ENCODE measurements at places on chromosomes 11 and 22. TPM values are rescaled to one million over a fixed set of nuclear protein-coding genes. Genes with fewer than 3 reads are reported as not detected.
A peak's percentile ranks its signal among the peaks of the same experiment; 100 is the strongest.

DNA sequence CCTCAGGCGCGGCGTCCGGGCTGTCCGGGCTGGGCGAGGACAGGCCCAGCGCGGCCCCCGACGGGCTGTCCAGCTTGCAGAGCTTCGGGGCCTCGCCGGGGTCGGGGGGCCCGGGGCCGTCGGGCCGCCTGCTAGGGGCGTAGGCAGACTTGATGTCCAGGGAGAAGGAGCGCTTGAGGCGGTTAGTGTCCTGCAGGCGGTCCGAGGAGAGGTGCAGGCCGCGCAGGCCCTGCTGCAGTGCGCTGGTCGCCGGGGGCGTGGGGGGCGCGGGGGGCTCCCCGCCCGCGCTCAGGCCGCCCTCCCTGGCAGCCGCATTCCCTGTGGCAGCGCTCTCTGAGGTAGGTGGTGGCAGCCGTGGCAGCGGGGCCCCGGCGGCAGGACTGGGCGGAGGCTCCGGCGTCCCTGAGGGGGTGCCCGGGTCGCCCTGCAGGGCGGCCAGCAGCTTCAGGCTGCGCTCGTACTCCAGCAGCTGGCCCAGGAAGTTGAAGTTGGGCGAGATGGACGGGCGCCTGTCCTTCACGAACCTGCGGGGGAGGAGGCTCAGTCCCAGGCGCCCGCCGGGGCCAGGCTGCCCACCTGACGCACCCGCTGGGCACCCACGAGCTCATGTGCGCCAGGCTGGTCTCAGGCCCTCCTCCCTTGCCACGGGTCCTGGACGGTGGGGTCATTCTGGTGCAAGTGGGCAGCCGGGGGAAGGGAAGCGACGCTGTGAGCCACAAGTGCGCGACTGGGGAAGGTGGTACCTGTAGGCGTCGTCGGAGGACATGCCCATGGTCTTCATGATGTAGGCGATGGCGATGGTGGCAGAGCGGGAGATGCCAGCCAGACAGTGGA, 14.8 kb downstream of the DUSP8 start:
- DNase-seq, result no peak

Gene PPME1
- total RNA-seq, result 33.4 TPM

DNA sequence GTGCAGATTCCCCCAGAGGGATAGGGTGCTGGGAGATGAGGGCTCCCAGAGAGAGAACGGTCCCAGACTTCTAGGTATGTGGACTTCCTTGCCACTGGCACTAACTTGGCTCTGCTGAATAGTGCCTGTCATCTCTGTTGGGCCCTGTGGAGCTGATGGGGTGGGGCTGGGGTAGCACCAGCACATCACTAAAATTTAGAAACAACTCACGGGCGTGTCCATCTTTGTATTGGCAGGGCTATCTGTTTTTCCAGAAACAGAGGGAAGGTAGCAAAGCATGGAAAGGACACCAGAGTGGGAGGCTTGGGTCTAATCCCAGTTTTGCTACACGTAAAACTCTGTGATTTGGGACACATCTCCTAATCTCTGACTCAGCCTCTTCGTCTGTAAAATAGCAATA, 25.8 kb downstream of the SWAP70 start:
- DNase-seq, result no peak

Gene GPHA2
- not detected for total RNA-seq

GRCh38 chr11:125637840-125638239, 12.9 kb downstream of the CHEK1 start:
- DNase-seq, result no peak

- peak; percentile 24 for DNase-seq
These were observed at the start of gene CCDC89 for GRCh38 chr11:85685820-85686459. CCDC89 (minus strand) TSS chr11:85686195; CDS start chr11:85686130, 65 bp downstream.

- no peak for DNase-seq
These were observed 218.1 kb upstream of the SORL1-AS1 start for GRCh38 chr11:121670805-121671282.

Gene LARGE1
- 26.3 TPM for total RNA-seq

DNA sequence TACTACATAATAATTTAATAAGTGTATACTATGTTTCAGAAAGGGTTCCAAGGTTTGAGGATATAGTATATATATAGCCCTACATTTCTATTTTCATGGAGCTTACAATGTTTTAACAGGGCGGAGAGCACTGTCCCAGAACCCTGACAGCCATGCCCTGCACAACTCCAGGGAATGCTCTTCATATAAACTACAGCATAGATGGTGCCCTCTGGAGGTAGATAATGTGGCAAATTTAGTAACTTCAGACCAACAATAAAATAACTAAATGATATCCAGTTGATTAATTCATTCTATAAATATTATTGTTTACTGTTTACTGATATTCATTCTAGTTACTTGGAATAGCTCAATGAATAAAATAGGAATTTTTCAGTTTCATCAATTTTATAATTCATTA, 693.7 kb upstream of the CCDC179 start:
- DNase-seq, result no peak

- no peak for DNase-seq
These were observed 24.4 kb upstream of the SIK2 start for GRCh38 chr11:111577821-111578220.

Gene APOL3
- total RNA-seq, result 63.8 TPM

- DNase-seq, result no peak
These were observed 481 bp downstream of the ANGPTL5 start for GRCh38 chr11:101915791-101916291.

Gene PNPLA3
- total RNA-seq, result 4.6 TPM

- no peak for DNase-seq
These were observed 15.5 kb downstream of the IRAG1 start for GRCh38 chr11:10678101-10678500.

Gene GLYATL2
- total RNA-seq, result not detected

- no peak for DNase-seq
These were observed 15.1 kb downstream of the CDKN1C start for GRCh38 chr11:2870460-2870859.

Gene LMO1
- total RNA-seq, result not detected

- DNase-seq, result peak; percentile 87
These were observed 12.0 kb downstream of the BRSK2 start for GRCh38 chr11:1401656-1402221.

Gene LDHAL6A
- not detected for total RNA-seq

DNA sequence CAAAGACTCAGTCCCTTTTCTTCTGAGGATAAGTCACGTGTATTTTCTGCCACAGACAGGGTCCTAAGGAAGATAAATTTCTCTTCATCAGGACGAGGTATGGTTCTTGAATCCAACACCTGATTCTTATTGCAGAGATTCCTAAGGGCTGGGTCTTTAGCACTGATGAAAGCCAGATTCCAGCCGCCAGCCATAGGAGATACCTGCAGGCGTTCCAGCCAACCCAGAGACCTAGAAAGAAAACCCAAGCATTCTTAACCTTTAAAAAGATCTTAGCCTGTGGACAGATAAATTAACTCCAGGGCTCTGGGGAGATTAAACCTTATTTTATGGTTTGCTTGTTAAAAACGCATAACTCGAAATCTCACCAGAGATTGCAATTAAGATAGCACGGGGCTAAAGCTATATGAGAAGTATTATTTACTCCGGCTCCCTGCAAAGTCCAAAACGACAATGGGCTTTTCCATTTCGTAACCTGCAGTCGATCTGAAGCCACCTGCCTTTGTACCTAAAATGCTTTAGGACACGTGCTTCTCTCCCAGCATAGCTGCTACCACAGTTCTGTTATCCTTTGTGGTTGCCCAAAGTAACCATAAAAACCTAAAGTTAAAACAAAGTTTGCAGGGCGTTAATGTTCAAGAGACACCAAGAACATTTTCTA, 104.5 kb downstream of the NXPE2 start:
- DNase-seq, result no peak

GRCh38 chr11:41457216-41458014, 2.0 kb downstream of the LRRC4C start:
- DNase-seq, result peak; percentile 23

- DNase-seq, result no peak
These were observed 66.8 kb downstream of the TSPAN18 start for GRCh38 chr11:44793350-44794090.

- DNase-seq, result no peak
These were observed 22.5 kb upstream of the EED start for GRCh38 chr11:86222081-86222480.

DNA sequence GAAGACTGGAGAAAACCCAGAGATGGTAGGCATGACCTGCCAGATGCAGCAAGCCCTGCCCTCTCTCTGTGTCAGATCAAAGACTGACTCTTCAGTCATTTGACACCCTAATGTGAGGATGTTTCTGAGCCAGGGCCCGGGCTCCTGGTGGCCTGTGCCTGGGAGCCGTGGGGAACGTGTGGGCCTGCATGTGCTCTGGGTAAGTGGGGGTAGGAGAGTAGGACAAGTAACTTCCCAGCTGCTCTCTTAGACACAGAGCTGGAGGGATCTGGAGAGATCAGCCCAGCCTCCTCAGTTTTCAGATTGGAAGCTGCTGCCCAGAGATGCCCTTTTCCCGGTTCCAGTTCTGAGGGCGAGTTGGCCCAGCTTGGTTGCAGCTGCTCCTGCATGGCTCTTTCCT, 110.8 kb downstream of the TEAD1 start:
- peak; percentile 18 for DNase-seq

- no peak for DNase-seq
These were observed 85.1 kb upstream of the NAV2 start for GRCh38 chr11:19627566-19627965.

DNA sequence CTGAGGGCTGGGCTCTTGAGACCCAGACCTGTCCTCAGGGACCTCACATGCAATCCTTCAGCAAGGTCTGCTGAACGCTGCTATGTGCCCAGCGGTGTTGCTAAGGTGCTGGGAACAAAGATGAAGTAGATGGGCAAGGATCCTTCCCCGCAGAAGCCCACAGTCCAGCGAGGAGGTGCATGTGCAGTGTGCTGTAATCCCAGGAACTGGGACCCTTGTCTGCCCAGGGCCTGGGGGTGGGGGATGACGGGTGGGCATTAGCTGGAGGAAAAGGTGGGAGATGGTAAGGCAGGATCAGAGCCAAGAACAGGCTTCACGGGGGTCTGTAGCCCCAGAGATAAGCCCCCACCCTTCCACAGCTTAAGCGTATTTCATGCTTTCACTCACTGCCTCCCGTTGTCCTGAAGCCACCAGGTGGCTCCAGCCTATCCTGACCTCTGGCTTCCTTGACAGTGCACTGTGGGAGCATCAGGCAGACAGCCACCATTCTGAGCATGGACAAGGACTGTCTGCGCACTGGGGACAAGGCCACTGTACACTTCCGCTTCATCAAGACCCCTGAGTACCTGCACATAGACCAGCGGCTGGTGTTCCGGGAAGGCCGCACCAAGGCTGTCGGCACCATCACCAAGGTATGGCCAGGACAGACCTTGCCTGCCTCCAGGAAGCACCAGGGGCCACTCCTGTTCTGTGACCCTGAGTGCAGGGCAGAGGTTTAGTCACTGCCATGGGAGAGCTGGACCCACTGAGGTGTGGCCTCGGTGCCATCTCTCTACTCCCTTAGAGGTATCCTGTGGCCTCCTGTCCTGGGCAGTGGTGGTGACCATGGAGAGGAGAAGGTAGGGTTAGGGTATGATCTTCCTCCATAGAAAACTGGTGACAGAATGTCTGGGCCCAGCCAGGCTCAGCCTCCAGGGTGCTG, 22.0 kb downstream of the GTPBP1 start:
- no peak for DNase-seq

- DNase-seq, result no peak
These were observed 56.7 kb upstream of the RCN1 start for GRCh38 chr11:32034149-32034548.

Gene TNNI2
- total RNA-seq, result 12.9 TPM

Gene IL17REL
- not detected for total RNA-seq

Gene KRTAP5-7
- not detected for total RNA-seq

- no peak for DNase-seq
These were observed 20.9 kb downstream of the LRFN4 start for GRCh38 chr11:66877588-66878385.

GRCh38 chr11:122747351-122747781, 90.9 kb upstream of the CRTAM start:
- no peak for DNase-seq

DNA sequence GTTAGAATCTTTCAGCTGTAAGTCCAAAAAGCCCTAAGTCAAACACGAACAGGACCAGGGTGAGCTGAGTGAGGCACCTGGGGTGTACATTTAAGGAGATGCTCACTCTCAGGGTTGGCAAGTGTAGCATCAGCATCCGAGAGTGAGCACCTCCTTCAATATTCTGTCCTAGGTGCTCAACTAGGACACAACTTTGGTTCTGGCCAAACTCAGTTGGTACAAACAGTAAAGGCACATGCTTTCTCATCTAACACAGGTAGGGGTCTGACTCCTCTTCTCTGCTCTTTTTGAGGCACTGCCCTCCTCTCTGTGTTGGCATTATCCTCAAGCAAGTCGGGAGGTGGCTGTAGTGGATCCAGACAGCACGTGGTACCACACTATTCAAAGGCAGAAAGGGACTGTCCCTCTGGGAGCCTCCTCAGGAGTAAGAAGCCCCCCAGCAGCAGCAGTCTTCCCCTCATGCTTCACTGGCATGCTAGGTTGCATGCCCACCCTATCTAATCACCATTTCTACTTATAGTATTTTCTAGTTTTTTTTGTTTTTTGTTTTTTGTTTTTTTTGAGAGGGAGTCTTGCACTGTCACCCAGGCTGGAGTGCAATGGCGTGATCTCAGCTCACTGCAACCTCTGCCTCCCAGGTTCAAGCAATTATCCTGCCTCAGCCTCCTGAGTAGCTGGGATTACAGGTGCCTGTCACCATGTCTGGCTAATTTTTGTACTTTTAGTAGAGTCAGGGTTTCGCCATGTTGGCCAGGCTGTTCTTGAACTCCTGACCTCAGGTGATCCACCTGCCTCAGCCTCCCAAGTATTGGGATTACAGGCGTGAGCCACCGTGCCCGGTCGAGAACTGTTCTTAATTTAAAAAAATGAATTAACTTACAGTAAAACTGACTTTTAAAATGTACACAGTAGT, 14.7 kb upstream of the MAPK1 start:
- no peak for DNase-seq

DNA sequence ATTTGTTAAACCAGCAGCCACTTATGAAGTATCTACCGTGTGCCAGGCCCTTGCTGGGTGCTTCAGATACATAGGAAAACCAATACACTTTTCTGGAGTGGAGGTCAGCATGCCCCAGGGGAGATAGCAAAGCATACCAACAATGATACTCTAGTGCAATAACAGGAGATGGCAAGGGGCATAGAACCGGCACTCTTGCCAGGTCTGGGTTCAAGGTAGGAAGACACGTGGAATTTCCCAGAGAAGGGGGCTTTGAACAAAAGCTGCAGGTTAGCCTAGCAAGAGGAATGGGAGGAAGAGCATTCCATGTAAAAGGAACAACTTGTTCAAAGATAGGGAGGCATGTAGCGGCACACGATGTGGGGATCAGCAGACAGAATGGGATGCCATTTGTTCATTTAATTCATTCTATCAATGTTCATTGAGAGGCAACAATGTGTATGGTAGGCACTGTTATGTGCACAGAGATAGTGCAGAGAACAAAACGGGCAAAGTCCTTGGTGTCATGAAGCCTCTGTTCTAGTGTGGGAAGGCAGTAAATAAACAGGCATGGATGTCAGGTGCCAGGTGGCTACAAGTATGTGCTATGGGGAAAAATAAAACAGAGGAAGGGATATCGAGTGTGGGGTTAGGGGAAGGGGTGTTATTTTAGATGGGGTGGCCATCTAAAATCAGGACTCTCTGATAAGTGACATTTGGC, 162.6 kb upstream of the E2F8 start:
- no peak for DNase-seq

Gene RTL10
- 16.4 TPM for total RNA-seq

Gene GTPBP1
- total RNA-seq, result 73.4 TPM

Data from upper lobe of left lung (tissue), 6 donors.